ENCODE measurements at places on chromosomes 7 and 10. TPM values are rescaled to one million over a fixed set of nuclear protein-coding genes. Genes with fewer than 3 reads are reported as not detected.

DNA sequence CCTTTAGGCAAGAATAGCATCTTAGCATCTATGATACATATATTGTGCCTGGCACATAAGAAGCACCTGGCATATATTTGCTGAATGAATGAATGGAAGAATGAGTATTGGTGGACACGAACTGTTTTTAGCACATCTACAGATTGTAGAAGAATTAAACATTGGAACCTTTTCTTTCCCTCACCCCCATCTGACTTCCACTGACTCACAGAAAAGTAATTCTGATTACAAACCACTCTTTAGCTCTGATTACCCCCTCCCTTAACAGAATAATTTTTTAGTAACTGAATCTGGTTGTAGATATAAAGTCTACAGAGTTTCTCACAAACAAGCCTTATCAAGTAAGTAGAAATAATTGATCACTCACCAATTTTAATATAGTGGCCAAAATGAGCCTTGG is 31.9 kb downstream of the SLC26A4 start:
- H3K4me3 ChIP-seq = no peak overlapping the region
- H3K36me3 ChIP-seq = no peaks in the 10 kb centered on the region
- H3K4me1 ChIP-seq = no peaks in the 10 kb centered on the region
- H3K27ac ChIP-seq = no peak overlapping the region
- H3K27me3 ChIP-seq = peaks cover 2% of the 10 kb centered on the region

- H3K36me3 ChIP-seq = no peaks in the 10 kb centered on the region
- no peak overlapping the region for H3K27ac ChIP-seq
- H3K4me3 ChIP-seq = no peak overlapping the region
- no peaks in the 10 kb centered on the region for H3K27me3 ChIP-seq
- no peaks in the 10 kb centered on the region for H3K4me1 ChIP-seq
These were observed 423.9 kb downstream of the NEBL start for GRCh38 chr10:20473023-20473760.

TEX36 gene
- not detected for total RNA-seq

BMPER gene
- total RNA-seq = 6.2 TPM

CARD11 gene
- 1.3 TPM for total RNA-seq

- peaks cover 16% of the 10 kb centered on the region for H3K4me1 ChIP-seq
- peak overlapping the region; percentile 53 for H3K27ac ChIP-seq
- no peak for DNase-seq
These were observed 15.4 kb downstream of the ACSL5 start for GRCh38 chr10:112389271-112389822.

DNA sequence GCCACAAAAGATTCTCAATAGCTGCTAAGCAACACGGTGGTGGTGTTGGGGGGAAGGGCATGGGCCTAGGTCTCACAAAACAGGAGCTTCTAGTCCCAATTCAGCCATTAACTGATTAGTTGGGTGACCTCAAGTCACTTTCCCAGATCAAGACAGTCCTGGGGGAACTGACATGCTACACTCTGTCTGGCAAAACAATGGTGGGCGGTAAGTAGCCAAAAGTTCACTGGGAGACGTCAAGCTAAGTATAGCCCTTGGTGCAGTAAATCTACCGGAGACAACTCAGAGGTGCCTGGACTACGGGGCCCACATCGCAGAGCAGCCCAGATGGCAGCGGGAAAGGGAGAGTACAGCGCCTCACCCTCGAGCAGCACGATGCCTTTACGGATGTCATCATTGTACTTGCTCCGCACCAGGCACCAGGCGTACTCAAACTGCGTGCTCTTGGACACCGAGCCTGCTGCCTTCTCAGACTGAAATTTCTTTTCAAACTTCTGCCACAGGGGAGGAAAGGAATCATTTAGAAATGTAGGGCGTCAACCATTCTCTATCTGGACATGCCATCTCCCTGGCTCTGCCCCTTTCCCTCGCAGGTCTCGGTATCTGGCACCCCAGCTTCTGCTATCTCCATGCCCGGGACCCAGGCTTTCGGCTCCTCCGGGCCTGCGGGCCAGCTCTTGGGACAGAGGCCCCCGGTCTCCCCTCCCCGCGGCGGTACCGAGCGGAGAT is 1.1 kb downstream of the FIS1 start:
- peaks cover 5% of the 10 kb centered on the region for H3K36me3 ChIP-seq
- peak overlapping the region; percentile 82 for H3K4me3 ChIP-seq
- no peaks in the 10 kb centered on the region for H3K27me3 ChIP-seq
- peaks cover 35% of the 10 kb centered on the region for H3K4me1 ChIP-seq
- peak overlapping the region; percentile 98 for H3K27ac ChIP-seq
- peak; percentile 89 for DNase-seq

GRCh38 chr7:37698276-37698675 is 14.7 kb downstream of the GPR141 start:
- H3K27ac ChIP-seq = no peak overlapping the region
- no peaks in the 10 kb centered on the region for H3K36me3 ChIP-seq
- H3K4me1 ChIP-seq = no peaks in the 10 kb centered on the region
- no peak overlapping the region for H3K4me3 ChIP-seq
- no peak for DNase-seq
- peaks cover 3% of the 10 kb centered on the region for H3K27me3 ChIP-seq

AIFM2 gene
- total RNA-seq = 9.5 TPM

GRCh38 chr10:62456611-62457101 is 82.5 kb downstream of the ZNF365 start:
- H3K4me1 ChIP-seq = no peaks in the 10 kb centered on the region
- H3K27ac ChIP-seq = no peak overlapping the region
- no peak overlapping the region for H3K4me3 ChIP-seq

ZSCAN21 gene
- 8.5 TPM for total RNA-seq

- no peaks in the 10 kb centered on the region for H3K36me3 ChIP-seq
- no peak overlapping the region for H3K4me3 ChIP-seq
- no peaks in the 10 kb centered on the region for H3K4me1 ChIP-seq
- H3K27ac ChIP-seq = no peak overlapping the region
- no peak for DNase-seq
These were observed 66.2 kb downstream of the COL13A1 start for GRCh38 chr10:69867699-69868558.

GRCh38 chr7:147279514-147279913 is 1162.9 kb downstream of the CNTNAP2 start:
- no peak overlapping the region for H3K4me3 ChIP-seq
- H3K36me3 ChIP-seq = no peaks in the 10 kb centered on the region
- DNase-seq = no peak
- H3K4me1 ChIP-seq = no peaks in the 10 kb centered on the region
- H3K27me3 ChIP-seq = no peaks in the 10 kb centered on the region

GRCh38 chr7:96691702-96692101 is 17.9 kb downstream of the SEM1 start:
- peaks cover 3% of the 10 kb centered on the region for H3K36me3 ChIP-seq
- DNase-seq = no peak
- no peaks in the 10 kb centered on the region for H3K4me1 ChIP-seq
- no peak overlapping the region for H3K4me3 ChIP-seq
- no peaks in the 10 kb centered on the region for H3K27me3 ChIP-seq

DNA sequence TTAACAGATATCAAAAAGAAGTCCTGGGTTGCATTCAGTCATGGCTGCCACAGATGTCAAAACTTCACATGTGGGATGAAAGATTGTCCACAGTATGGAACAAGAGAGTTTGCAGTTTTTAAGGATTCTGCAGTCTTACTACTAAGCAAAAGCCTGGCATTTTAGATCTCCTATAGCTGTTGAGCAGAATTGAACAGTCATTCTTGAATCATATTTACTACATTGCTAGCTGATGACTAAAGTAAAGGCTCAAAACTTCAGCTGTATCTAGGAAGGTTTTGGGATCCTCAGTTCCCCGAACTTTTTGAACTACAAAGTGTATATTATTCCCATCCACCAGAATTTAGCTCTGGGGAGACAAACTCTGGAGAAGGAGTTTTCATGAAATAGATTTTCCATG is 31.0 kb downstream of the BET1 start:
- no peaks in the 10 kb centered on the region for H3K4me1 ChIP-seq
- H3K36me3 ChIP-seq = no peaks in the 10 kb centered on the region
- no peak for DNase-seq

GRCh38 chr7:92652536-92652935 is 62.3 kb upstream of the FAM133B start:
- H3K4me3 ChIP-seq = no peak overlapping the region
- no peaks in the 10 kb centered on the region for H3K4me1 ChIP-seq
- H3K27me3 ChIP-seq = no peaks in the 10 kb centered on the region
- H3K27ac ChIP-seq = no peak overlapping the region
- no peaks in the 10 kb centered on the region for H3K36me3 ChIP-seq

DNA sequence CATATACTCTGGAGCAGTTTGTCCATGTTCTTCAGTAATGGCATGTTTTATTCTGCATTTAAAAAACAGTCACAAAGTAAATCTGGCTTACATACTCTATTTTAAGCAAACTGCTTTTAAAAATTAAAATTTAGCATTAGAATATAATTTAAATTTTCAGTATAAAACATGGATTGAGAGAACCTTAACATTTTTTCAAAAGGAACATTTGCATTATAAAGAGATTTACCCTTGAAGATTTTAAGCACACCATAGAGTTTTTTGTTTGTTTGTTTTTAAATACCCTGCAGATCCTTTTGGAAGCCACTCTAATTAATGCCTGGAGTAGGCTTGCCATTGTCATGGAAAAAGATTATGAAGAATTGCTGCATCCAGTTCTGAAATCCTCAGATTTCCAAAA is 70.4 kb downstream of the ZNRF2 start:
- no peak for DNase-seq
- H3K4me1 ChIP-seq = no peaks in the 10 kb centered on the region
- H3K27ac ChIP-seq = no peak overlapping the region
- H3K27me3 ChIP-seq = no peaks in the 10 kb centered on the region
- no peak overlapping the region for H3K4me3 ChIP-seq

GRCh38 chr7:21412957-21413356 is 14.9 kb upstream of the SP4 start:
- H3K4me3 ChIP-seq = no peak overlapping the region
- H3K36me3 ChIP-seq = no peaks in the 10 kb centered on the region
- no peak overlapping the region for H3K27ac ChIP-seq
- DNase-seq = no peak
- peaks cover 7% of the 10 kb centered on the region for H3K4me1 ChIP-seq
- H3K27me3 ChIP-seq = no peaks in the 10 kb centered on the region

- peaks cover 1% of the 10 kb centered on the region for H3K4me1 ChIP-seq
- DNase-seq = no peak
These were observed 89.1 kb downstream of the EGFR start for GRCh38 chr7:55107946-55108345.

DNA sequence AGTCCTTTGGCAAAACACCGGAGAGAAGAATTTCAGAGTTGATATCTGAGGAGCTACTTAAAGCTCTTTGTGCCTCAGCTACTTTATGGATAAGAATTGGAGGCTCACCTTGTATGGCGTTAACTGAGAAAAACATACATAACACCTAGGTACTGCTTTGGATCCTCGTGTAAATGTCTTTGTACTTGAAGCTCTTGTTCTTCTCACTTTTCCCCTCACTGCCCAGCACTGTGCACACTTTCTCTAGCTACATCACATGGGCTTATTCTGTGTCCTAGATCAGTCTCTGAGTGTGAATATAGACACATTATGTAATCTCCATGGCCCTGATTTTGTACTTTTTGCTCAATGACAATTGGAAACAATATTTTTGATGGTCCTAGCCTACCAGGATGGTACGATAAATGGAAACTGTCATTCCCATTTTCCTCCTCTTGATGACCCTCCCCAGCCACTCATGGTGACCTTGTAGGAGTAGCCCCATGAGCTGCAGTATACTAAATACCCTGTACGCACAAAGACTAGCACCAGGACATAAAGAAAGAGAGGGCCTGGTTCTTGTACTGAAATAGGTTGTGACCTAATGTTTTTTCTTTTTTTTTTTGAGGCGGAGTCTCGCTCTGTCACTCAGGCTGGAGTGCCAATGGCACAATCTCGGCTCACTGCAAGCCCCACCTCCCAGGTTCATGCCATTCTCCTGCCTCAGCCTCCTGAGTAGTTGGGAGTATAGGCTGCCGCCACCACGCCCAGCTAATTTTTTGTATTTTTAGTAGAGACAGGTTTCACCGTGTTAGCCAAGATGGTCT is 22.1 kb downstream of the STAMBPL1 start:
- no peak overlapping the region for H3K4me3 ChIP-seq

MAGI2 gene
- 0.79 TPM for total RNA-seq

ZNF425 gene
- 0.98 TPM for total RNA-seq

FAM171A1 gene
- 2.5 TPM for total RNA-seq

DNA sequence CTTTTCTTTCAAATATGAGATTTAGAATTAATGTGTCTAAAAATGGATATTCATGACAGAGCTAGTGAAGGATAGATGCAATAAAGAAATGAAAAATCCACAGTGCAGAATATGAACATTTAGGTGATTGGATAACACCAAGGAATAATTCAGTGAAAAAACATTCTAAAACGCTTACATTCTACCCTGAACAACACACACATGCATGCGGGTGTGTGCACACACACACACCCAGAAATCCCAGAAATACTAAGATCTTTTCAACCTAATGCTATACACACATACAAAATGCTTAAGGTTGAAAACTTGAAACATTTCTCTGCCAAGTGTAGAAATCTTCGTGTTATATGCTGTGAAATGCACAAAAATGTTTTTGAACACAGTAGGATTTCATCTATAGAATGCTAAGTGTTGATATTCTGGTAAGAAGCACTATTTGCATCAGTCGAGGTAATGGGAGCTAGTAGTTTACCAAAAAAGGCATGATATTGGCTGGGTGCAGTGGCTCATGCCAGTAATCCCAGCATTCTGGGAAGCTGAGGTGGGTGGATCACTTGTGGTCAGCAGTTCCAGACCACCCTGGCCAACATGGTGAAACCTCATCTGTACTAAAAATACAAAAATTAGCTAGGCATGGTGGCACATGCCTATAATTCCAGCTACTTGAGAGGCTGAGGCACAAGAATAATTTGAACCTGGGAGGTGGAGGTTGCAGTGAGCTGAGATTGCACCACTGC is 600.6 kb downstream of the PHTF2 start:
- DNase-seq = no peak
- no peaks in the 10 kb centered on the region for H3K36me3 ChIP-seq
- H3K27me3 ChIP-seq = no peaks in the 10 kb centered on the region
- no peaks in the 10 kb centered on the region for H3K4me1 ChIP-seq
- no peak overlapping the region for H3K4me3 ChIP-seq

DNA sequence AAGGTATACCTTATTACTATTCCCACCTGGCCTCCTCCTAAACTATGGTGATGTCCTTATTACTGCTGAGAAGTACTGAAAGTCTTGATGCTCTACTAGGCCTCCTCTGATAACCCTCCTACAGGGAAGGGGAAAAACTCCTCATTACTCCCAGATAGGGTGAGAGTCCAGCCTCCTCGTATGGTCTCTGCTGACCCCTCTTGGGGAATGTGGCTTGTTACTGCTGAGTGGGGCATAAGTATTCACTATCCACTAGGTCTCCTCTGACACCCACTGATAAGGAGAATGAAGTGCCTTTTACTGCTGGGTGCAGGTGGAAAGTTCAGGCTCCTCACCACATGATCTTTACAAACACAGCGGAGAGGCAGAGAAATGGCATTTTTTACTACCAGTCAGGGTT is 222.9 kb downstream of the CHRM2 start:
- no peaks in the 10 kb centered on the region for H3K4me1 ChIP-seq
- H3K36me3 ChIP-seq = no peaks in the 10 kb centered on the region
- H3K27ac ChIP-seq = no peak overlapping the region

GRCh38 chr10:82778908-82779307 is 903.9 kb downstream of the NRG3 start:
- H3K4me3 ChIP-seq = no peak overlapping the region
- no peaks in the 10 kb centered on the region for H3K27me3 ChIP-seq
- no peak overlapping the region for H3K27ac ChIP-seq
- DNase-seq = no peak
- no peaks in the 10 kb centered on the region for H3K36me3 ChIP-seq
- no peaks in the 10 kb centered on the region for H3K4me1 ChIP-seq

GRCh38 chr10:78255796-78256638 is 222.4 kb downstream of the RPS24 start:
- DNase-seq = no peak
- H3K27me3 ChIP-seq = peaks cover 2% of the 10 kb centered on the region
- no peak overlapping the region for H3K27ac ChIP-seq
- no peaks in the 10 kb centered on the region for H3K36me3 ChIP-seq

ACBD5 gene
- total RNA-seq = 39.7 TPM

GRCh38 chr10:493391-494148 is 195.9 kb downstream of the DIP2C start:
- no peak overlapping the region for H3K4me3 ChIP-seq
- H3K4me1 ChIP-seq = no peaks in the 10 kb centered on the region
- H3K36me3 ChIP-seq = no peaks in the 10 kb centered on the region
- no peak overlapping the region for H3K27ac ChIP-seq

Data from liver (tissue), 10 donors.